Germinal center (tissue), 1 donor: ENCODE measurements at places on chromosomes 13 and 19.

DNA sequence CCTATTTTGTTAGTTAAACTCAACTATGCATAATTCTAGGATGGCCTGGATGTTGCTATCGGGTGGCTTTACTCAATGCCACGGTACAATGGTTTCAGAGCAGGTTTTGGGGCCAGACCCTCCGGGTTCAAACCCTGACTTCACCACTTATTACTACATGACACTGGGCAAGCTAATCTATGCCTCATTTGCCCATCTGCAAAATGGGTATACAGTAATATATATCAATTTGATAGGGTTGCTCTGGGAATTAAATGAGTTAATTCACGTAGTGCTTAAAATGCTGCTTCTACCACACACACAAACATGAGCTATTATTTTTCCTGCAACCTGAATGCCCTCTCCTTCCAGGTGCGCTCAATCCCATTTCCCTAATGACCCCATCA is 839 bp downstream of the ESD start:
- no peak for DNase-seq

GRCh38 chr13:60427285-60427684 is 30.3 kb downstream of the TDRD3 start:
- no peak for DNase-seq

DNA sequence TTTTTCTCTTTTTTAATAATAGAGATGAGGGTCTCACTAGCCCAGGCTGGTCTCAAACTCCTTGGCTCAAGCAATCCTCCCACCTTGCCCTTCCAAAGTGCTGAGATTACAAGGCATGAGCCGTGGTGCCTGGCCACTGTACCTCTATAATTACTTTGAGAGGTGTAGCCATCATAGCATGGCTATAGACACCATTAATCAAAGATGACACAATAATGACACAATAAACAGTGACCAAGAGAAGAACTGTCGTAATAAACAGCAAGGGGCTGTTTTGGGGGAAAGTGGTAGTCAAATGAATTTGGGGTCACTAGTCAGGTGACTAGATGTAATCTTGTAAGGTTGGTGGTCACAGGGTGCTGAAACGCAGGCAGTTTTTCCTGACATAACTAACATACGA is 30.4 kb downstream of the KLF5 start:
- no peak for DNase-seq

- peak; percentile 60 for DNase-seq
Measured at GRCh38 chr19:7928741-7929701, 3.1 kb upstream of the CTXN1 start.

GRCh38 chr13:27014406-27015359 is 156.9 kb downstream of the USP12 start:
- DNase-seq = no peak

GRCh38 chr19:37669450-37669914 is 14.2 kb upstream of the ZFP30 start:
- no peak for DNase-seq

- no peak for DNase-seq
Measured at GRCh38 chr13:108195146-108195545, 20.2 kb downstream of the LIG4 start.

DNA sequence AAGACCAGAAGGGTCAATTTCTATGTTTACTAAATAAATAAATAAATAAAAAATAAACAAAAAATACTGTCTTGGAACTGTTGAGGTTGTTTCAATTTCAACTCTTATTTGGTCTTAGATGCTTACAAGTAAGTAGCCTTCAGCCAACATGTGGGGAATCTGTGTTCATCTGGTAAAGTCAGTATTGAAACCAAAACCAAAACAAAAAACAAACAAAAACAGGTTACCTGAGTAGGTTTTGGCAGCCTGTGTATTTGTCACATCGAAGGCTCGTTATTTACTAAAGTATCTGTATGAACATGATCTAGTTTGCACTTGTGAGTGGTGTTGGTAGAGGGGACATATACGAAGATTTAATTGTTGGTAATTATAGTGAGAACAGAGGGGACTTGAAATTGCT is 471.5 kb downstream of the SLITRK5 start:
- DNase-seq = no peak

DNA sequence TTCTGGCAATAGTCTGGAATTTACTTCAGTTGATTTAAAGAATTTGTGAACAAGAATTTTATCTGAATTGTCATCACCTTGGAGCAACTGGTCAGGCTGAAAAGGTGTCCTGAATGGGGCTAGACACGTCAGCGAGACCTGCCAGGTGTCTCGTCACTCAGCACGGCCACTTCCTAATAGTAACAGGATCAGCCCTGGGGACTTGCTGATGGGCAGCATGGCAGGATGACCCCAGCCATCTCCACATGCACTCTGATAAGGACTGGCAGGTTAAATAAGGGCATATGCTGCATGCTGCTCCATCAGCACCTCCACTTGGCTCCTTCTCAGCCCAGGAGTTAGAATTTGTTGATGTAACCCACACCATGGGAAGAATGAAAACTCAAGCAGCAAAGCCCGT is 224.2 kb downstream of the FOXO1 start:
- no peak for DNase-seq

GRCh38 chr13:93397619-93398018 is 171.0 kb downstream of the GPC6 start:
- DNase-seq = no peak

- no peak for DNase-seq
Measured at GRCh38 chr13:75364131-75364713, 117.7 kb downstream of the TBC1D4 start.

GRCh38 chr13:28820099-28821051 is at the start of gene MTUS2:
TSS of gene MTUS2 (plus strand) at chr13:28820339.
- DNase-seq = peak; percentile 27

- no peak for DNase-seq
Measured at GRCh38 chr19:3365836-3366752, at the start of gene NFIC. TSS of gene NFIC (plus strand) at chr19:3366583. CDS start at chr19:3366637, 54 bp downstream.

- no peak for DNase-seq
Measured at GRCh38 chr13:45915686-45916439, 64.3 kb upstream of the SIAH3 start.

DNA sequence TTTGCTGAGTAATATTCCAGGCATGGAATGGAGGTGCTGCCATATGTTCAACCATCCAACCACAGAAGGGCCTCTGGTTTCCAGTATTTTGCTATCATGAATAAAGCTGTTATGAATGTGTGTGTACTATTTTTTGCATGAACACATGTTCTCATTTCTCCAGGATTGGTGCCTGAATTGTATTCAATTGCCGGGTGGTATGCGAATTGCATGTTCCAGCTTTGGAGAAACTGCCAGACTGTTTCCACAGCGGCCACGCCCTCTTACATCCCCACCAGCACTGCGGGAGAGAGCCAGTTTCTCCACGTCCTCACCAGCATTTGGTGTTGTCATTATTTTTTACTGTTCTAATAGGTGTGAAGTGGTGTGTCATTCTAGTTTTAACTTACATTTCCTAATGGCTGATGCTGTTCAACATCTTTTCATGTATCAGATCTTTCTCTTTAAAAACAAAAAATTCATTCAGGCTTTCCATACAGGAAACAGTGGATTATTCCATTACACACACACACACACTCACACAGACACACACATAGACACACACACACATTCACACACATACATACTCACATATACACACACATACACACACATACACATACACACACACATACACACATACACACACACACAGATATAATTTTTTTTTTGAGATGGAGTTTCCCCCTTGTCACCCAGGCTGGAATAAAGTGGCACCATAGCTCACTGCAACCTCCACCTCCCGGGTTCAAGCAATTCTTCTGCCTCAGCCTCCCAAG is 154.1 kb downstream of the PTPRS start:
- DNase-seq = no peak

DNA sequence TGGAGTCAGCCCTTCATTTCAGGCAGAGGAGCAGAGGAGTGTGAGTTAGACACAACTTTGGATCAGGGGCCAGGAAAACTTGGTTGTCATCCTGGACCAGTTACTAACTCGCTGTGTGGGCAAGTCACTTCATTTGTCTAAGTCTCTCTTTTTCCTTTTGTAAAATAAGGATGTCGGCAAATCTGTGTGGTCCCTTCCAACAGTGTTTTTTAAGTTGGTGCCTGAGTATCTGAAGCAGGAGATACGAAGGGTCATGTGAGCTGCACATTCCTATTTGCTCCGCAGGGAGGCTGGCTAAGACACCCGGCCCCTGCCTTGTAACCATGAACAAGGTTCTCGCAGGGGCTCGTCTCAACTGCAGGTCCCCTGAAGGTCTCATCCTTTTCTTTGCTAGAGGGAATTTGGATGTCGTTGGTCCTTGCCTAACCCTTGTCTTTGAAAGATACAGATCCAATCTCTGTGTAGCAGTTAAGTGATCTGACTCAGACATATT is 64.3 kb downstream of the LRCH1 start:
- DNase-seq = no peak

DNA sequence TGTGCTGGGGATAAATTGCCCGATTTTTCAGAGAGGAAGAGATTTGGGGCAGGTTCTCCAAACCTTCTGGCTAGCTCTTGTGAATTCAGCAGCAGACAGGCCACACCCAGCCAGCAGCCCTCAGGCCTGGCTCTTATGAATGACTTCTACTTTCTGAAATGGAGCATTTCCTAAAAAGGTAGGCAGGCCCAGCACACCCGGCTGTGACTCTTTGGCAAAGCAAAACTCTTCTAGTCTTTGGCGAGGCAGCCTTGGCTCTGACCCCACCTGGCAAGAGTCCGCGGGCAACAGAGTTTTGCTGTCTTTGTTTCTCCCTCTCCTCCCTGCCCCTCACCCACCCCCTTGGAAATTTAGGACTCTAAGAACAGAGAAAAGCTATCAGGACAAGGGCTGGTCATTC is 221.2 kb downstream of the ZNF536 start:
- DNase-seq = no peak

DNA sequence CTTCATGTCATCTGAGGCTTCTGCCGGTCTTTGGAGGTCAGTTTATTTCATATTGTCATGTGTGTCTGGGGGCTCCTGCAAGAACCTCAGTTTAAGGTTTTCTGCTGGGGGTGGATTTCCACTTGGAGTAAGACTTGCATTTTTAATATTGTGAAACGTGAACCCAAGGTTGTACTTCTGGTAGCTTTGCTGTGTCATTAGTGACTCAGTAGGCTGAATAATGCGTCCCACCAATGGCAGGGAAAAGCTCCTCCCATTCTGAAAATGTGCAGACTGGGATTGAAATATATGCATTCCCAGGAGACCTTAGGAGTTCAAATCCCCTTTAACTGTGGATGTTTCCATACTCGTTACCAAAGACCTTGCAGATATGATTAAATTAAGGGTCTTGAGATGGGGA is 46.2 kb downstream of the ING1 start:
- no peak for DNase-seq

GRCh38 chr19:45218911-45219743 is 26.1 kb downstream of the EXOC3L2 start:
- DNase-seq = no peak

GRCh38 chr13:104105418-104106355 is 1039.5 kb upstream of the SLC10A2 start:
- DNase-seq = no peak

GRCh38 chr19:48565090-48565489 is 13.1 kb downstream of the SULT2B1 start:
- no peak for DNase-seq

- no peak for DNase-seq
Measured at GRCh38 chr13:104204177-104204576, 1138.0 kb upstream of the SLC10A2 start.

- DNase-seq = no peak
Measured at GRCh38 chr13:30864433-30865122, 41.5 kb upstream of the MEDAG start.

DNA sequence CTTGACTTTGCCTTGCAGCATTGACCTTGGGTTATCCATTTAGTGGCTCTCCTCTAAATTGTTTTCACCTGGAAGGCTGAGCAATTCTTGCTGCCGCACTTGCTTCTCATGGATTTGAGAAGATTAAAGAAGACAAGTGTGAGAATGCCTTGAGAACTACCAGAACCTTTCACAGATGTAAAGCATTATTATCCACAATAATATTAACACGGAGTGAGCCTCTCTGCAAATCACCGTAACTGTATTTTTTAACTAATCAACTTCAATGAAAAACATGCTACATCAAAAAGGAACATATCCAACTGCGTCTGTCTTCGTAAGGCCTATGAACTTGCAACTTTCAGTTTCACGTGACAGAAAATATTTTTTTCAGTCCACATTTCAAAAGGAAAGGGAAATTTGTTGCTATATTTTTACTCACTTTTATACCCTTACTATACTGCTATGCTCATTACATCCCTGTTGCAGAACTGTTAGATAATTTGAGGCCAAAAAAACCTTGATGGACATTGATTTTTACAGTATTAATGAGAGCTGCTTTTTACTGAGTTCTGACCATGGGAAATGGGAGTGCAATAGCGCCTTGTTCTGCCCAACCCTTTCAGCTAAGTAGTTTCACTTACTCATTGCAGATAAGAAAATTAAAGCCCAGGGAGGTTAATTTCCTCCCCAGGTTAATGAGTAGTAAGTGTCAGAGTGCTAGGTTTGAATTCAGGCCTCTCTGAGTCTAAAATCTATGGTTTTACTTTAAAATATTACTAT is 93.8 kb upstream of the RAP2A start:
- no peak for DNase-seq

DNA sequence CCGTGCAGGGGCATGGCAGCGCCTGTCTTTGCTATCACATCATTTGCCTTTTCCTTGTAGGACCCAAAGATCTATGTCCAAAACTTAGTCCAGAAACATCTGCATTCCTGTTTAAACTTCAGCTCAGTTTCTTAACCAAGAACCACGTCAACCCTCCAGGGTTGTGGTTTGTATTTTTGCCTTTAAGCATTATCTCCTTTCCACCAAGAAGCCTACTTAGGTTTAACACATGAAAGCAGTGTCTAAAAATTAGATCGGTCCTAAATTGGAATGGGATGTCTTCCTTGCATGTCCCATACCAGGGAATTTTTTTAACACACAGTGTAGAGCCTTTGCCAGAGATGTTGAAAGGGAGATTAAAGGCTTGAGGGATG is 38.8 kb downstream of the DHRS12 start:
- no peak for DNase-seq

DNA sequence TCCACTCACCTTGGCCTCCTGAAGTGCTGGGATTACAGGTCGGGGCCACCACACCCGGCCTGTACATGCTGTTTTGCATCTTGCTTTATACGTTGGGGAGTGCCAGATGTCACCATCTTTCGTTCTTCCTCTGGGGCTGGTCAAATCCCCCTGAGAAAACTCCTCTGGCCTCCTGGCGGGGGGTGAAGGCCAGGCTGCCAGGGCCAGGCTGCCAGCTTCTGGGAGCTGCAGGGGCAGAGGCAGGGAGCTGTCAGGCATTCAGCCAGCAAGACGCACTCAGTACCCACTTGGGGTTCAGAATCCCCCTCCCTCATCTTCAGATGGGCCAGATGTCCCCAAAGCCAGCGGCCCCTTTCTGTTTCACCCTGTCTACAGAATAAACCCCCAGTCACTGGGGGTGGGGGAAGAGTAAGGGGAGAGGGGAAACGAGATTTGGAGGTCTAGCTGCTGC is 16.1 kb downstream of the ZSWIM9 start:
- DNase-seq = peak; percentile 77

DNA sequence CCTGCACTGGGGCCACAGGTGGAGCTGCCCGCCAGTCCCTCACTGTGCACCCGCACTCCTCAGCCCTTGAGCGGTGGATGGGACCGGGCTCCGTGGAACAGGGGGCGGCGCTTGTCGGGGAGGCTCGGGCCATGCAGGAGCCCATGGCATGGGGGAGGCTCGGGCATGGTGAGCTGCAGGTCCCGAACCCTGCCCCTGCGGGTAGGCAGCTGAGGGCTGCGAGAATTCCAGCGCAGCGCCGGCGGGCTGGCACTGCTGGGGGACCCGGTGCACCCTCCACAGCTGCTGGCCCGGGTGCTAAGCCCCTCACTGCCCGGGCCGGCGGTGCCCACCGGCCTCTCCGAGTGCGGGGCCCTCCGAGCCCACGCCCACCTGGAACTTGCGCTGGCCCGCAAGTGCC is 877.5 kb upstream of the PCDH9 start:
- DNase-seq = no peak

GRCh38 chr13:46490129-46490528 is 62.8 kb upstream of the LRCH1 start:
- no peak for DNase-seq
